ENCODE measurements at places on chromosomes 12 and 14.

DNA sequence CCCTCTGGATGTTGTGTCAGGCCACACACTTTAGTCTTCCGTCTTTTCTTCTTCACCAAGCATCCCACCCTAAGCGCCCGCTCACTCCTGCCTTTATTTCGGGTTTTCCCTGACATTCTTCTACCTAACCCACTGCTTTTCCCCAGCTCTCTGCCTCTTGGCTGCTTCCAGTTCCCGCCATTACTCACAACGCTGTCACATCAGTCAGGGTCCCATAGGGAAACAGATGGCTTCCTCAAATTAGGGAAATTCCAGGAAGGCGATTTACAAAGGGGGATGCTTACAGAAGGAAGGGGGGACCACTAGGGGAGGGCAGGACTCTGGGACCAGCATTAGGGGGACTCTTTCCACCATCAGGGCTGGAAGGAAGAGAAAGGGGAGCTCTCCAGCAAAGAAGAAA is 9.2 kb upstream of the PPP1R13B start:
- DNase-seq = no peak

DNA sequence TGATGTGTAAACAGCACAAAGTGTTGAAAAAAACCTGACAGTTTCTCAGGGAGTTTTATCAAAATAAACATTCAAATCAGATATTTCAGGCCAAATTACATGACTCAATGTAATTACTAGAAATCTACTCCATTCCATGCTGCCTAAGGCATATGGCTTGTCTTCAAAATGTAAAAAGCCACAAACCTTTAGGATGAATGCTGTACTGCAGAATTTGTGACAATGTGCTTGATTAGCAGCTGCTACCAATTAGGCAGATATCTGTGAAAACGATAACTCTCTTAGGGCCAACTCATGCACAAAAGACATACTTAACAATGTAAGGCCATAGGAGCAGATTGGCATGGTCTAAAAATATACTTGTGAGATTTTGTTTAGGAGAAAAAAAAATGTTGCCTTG is 267.0 kb downstream of the DACT1 start:
- no peak for DNase-seq

- no peak for DNase-seq
Observed at GRCh38 chr12:97560786-97561618, 98.4 kb downstream of the RMST start.

DNA sequence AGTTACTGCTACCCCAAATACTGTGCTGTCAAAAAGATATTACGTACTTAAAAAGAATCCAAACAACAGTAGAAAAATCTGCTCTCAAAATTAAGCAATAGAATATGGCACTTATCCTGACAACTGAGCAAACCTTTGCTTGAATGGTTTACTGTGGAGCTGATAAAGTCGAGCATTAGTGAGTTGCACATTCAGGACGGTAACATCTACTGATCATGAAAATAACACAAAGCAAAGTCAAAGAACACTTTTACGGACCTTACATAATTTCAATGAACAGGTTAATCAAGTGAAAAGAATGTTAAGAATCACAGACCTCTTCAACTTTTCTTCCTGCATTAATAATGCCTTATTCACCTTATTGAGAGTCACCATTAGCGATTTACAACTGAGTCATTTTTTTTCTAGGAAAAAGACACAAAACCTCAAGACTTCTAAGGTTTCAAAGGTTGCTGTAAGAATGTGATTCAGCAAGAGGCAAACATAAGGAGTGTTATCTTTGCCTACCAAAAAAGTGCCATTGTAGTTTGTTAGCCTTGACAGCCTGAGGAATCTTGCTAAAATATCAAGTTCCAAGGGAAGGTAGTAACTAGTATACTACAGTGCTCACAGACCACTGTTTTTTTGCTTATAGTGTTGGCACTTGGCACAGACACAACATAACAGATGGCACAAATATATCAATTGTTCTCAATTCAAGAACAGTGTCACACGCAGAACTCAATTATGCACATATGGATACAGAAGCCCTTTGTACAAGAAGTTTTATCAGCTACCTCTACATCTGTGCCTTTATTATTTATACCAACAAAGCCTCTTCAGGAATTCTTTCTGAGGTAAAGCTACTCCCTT is 334.2 kb upstream of the RPL10L start:
- DNase-seq = no peak

- no peak for DNase-seq
Observed at GRCh38 chr12:130879781-130880389, 8.0 kb downstream of the RAN start.

DNA sequence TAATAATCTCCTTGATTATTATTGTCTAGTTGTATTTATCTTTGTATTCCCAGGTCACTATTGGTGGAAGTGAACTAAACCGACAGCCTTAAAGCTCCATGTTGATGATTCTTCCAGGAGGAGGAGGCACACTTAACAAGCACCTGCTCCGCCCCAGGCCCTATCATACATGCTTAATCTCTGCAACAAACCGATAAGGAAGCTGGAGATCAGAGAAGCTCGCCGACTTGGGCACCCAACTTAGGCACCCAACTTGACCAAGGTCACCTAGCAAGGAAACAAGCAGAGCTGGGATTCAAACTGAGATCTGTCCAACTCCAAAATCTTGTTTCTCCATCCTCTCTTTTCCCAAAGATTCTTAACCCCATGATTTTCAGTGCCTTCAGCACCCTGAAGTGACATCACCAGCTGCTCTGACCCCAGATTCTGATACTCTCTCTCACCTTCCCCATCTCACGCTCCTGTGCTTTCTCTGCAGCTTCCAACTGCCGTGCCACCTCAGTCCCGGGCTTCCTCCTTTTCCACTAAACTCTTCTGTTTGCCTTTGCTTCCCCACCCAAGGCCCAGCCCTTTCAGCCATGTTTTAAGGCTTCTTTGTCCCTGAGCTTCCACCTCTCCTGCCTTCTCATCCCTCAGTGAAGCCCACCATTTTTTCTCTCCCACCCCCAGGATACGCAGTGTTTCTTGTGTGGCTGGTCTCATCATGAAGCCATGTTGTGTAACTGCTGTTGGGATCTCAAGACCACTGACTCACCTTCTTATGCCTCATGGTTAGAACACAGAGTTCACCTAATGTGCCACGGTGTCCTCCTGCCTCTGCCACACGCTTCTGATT is 6.6 kb upstream of the KRT18 start:
- DNase-seq = peak; percentile 50

GRCh38 chr12:18496156-18496555 is 234.8 kb downstream of the PIK3C2G start:
- no peak for DNase-seq

GRCh38 chr12:46174919-46175318 is 93.9 kb downstream of the SLC38A1 start:
- no peak for DNase-seq

GRCh38 chr14:31949709-31950108 is 127.4 kb upstream of the ARHGAP5 start:
- no peak for DNase-seq

- DNase-seq = no peak
Observed at GRCh38 chr12:115046805-115047204, 362.8 kb upstream of the TBX3 start.

DNA sequence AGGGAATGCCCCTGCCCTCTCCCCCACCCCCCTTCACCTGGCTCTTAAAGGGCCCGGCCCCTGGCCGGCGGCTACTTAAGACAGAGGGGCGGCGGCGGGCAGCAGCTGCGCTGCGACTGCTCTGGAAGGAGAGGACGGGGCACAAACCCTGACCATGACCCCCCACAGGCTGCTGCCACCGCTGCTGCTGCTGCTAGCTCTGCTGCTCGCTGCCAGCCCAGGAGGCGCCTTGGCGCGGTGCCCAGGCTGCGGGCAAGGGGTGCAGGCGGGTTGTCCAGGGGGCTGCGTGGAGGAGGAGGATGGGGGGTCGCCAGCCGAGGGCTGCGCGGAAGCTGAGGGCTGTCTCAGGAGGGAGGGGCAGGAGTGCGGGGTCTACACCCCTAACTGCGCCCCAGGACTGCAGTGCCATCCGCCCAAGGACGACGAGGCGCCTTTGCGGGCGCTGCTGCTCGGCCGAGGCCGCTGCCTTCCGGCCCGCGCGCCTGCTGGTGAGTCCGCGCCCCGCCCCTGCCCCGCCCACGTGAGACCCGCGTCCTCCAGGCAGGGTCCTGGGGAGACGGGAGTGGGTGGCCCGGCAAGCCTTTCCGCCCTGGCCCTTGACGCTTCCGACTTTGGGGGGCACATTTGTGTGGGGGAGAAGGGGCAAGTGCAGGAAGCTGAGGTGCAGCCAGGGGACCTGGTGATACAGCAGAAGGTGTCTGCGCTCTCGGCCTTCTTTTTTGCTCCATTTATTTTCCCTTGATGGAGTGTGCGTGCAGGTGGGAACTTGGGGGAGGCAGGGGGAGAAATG is at the start of gene IGFBP6:
IGFBP6 (plus strand) TSS at position 104 of the 790 bp plus-strand sequence; CDS start at position 155, 51 bp downstream.
- peak; percentile 82 for DNase-seq

DNA sequence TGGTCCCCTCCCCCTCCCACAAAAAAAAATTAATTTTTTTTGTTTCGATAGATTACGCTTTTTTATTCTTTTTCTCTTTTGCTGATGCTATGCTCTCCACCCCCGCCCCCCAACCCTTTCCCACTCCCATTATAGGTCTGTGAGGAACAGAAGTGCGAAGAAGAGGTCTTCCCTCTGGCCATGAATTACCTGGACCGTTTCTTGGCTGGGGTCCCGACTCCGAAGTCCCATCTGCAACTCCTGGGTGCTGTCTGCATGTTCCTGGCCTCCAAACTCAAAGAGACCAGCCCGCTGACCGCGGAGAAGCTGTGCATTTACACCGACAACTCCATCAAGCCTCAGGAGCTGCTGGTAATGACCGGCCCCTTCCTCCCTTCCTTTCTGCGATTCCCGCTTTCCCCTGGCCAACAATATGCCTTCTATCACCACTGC is 2.3 kb downstream of the CCND2 start:
- no peak for DNase-seq

DNA sequence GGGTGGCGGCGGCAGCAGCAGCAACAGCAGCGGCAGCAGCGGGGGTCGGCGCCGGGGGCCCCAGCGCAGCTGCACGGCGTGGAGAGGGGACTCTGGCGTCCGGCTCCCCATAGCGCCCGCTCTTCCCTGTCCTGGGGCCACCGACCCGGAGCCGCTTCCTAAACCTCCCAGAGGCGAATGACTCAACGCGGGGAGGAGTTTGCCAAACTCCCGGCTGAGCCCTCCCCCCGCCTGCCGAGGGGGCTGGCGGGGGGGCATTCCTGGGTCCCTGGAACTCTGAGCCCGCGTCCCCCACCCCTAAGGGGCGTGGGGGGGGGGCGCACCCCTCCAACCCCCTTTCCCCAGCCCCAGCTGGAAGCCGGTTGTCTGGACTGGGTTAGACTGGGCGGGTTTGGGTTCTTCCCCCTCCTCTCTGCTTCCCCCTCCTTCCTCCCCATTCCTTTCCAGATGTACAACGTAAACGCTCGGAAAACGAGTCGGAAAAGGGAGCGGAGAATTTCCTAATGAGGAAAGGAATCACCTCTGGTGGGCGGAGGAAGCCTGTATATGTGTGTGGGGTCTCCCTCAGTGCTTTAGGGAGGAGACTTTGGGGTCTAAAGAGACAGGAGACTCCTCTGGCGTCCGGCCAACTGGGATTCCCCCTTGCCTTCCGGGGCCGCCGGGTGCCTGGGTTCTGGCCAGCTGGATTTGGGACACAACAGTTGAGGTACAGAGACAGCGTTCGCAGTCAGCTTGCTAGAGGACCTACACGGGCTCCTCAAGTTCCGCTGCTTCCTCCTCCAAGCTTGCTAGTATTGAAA is at the start of gene ITGA5:
ITGA5 (minus strand) TSS at position 179 of the 800 bp plus-strand sequence; CDS start at position 111, 68 bp downstream.
- DNase-seq = peak; percentile 79

DNA sequence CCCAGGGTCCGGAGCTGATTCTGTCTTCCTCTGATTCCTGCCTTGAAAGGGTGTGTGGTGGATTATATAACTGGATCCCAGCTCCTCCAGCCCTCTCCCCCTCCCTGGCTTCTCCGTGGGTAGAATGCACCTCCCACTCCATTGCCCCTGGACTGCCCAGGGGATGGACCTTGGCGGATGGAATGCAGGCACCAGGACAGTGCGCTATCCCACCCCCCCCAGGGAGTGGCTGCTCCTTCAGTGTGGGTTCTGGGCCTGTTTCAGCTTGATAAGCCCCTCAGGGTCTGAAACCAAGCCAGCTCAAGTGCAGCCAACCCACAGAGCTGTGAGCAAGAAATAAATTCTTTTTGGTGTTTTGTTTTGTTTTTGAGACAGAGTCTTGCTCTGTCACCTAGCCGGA is 112.4 kb upstream of the TMEM132D start:
- DNase-seq = no peak

GRCh38 chr12:1199700-1200099 is 208.7 kb downstream of the ERC1 start:
- no peak for DNase-seq

- peak; percentile 81 for DNase-seq
Observed at GRCh38 chr12:105053116-105053572, 31.1 kb downstream of the ALDH1L2 start.

DNA sequence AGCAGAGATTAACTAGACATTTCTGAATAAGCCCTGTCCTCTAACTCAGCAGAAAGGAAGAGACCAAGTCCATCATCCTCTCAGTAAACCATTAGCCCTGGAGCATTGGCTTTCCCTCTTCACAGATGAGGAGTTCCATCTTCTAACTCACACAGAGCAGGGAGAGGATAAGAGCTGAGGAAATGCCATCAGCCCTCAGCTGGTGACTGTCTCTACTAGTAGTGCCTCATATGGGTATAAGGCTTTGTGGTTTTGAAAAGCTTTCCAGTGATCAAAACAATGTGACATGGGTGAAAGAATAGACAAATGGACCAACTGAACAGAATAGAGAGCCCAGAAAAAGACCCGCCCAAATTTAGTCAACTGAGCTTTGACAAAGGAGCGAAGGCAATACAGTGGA is 197.2 kb upstream of the NUDT4 start:
- no peak for DNase-seq
